ENCODE measurements at places on chromosomes 12 and 14. TPM values are rescaled to one million over a fixed set of nuclear protein-coding genes. Genes with fewer than 3 reads are reported as not detected.

DNA sequence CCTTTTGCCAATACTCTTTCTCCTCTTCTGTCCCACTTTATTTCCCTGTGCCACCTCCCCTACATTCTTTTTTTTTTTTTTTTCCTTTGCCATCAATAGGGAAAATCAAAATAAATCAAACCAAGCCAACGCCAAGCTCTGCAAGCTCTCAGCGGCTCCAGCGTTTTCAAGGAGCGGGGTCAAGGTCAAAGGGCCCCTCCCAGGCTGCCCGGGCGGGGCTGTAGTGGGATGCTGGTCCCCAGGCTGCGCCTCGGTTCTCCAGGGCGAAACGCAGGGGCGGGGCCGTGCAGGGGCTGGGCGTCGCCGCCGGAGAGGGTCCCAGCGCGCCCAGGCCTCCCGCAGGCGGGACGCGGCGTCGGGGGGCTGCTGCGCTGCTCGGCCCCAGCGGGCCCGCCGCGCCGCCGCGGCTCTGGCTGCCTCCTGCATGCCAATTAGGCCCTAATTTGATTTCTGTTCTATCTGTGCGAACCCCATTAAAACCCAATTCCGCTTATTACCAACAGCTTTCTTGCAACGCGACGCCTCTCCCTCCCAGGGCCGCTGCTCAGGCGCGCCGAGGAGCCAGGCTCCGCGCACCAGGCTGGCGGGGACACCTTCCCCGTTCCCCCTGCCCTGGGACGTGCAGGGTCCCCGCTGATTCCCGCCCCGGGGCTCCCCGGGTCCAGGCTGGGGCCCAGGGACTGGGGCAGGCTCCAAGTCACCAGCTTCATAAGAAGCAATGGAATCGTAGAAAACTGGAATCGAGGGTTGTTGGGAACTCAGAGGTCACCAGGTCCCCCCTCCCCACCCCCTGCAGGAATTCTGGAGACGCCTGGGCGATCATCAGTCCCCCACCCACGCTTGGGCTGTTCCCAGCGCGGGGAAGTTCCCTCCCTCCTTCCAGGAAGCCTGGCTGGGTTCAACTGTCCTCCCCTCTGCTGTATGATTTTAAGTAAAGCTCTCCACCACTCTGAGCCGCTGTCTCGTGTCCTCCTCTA lies 50.7 kb upstream of the MAP1LC3B2 start:
- no peak for DNase-seq

DNA sequence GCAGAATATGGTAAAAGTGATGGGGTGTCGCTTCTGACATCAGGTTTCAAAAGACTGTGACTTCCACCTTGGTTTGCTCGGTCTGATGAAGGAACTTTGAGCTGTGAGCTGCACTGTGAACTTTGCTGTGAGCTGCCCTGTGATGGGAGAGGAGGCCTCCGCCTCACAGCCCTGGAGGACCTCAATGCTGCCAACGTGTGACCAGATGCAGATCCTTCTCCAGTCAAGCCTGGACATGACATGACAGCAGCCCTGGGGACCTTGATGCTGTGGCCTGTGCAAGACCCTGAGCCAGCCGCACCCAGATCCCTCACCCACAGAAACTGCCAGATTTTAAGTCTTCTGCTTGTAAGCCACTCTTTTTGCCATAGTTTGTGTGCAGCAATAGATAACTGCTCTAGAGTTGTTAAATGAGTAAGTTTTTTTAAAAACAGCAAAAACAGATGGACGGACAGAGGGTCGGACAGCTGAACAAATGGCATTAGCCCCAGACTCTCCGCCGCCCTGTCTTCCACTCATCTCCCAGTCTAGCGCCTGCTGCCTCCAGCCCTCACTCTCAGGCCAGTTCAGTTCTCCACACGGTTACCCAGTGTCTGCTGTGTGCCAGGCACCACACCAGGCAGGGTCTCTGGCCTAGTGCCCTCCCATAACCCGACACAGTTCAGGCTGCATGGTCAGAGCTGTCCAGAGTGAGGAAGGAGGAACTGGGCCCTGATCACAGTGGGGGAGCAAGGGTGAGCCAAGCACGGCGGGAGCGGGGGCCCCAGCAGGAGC lies 13.1 kb upstream of the LRTM2 start:
- no peak for DNase-seq

DNA sequence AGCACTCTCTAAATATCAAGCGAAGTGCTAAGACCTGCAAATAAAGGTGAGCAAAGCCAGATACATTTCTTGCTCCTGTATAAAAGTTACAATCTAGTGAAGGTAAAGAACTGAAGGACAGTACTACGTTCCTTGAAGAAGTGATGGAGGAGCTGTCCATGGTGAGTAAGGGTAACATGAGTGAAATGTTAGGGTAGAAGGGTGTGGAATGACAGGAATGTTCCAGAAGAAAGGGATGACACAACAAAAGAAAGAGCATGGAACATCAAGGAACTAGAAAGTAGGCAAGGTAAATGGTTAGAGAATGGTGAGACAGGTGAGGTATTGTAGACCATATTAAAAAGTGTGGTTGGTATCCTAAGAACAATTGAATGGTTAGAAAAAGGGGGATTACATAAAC lies 272.4 kb downstream of the ACSS3 start:
- DNase-seq: no peak

DNA sequence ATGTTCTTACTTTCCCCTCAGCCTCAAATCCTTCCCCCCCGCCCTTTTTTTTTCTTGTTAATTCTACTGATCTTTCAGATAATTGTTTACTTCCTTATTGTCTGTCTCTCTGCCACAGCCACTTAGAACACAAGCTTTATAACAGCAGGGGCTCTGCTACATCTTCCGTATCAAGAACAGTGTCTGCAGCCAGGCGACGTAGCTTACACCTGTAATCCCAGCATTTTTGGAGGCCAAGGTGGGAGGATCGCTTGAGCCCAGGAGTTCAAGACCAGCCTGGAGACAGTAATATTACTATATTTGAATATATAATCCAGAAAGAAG lies 5.4 kb downstream of the SOS2 start:
- DNase-seq: no peak

DNA sequence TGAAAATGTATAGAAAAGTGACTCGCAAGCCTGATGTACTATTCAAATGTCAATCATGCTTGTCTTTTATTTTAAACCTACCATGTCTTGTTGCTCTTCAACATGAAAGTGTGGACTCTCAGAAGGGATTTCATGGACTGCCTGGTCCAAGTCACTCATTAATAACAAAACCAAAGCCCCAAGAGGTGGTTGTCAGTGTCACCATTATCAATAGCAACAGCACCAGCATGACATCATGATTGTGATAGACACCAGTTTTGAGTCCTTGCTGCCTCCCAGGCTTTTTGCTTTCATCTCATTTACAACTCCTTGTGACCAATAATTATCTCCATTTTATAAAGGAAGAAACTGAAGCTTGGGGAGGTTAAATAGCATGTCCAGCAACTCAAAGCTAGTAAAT lies 112.0 kb upstream of the TMPO start:
- DNase-seq: no peak

DNA sequence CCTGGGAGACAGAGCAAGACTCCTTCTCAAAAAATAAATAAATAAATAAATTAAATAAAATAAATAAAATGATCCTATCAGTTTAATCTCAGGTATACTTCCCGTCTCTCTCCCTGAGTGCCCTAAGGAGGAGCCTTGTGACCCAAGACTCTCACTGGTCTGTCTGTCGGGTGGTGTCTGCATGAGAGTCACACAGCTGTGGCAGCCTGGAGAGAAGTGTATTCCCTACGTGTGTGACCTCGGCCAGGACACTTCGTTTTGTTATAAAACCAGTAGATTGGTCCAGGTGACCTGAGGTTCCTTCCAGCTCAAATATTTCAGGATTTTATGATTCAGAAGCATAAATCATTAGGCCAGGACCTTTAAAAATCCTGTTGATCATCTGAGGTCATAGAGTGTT lies 4.8 kb downstream of the SYNE3 start:
- no peak for DNase-seq

The PTPRB gene
- 1.2 TPM for polyA plus RNA-seq
